Uterus (tissue), 4 donors: ENCODE measurements at places on chromosomes 3 and 15. TPM values are rescaled to one million over a fixed set of nuclear protein-coding genes. Genes with fewer than 3 reads are reported as not detected.

SNURF gene
- 21.8 TPM for total RNA-seq

PSTPIP1 gene
- not detected for total RNA-seq

BRK1 gene
- total RNA-seq: 145 TPM

- no peaks in the 10 kb centered on the region for H3K36me3 ChIP-seq
- peak overlapping the region; percentile 70 for H3K27ac ChIP-seq
- no peak overlapping the region for H3K4me3 ChIP-seq
- DNase-seq: peak; percentile 27
Observed at GRCh38 chr3:149299938-149300801, 33.3 kb downstream of the TM4SF18 start.

- no peaks in the 10 kb centered on the region for H3K4me1 ChIP-seq
- H3K27me3 ChIP-seq: no peaks in the 10 kb centered on the region
- H3K27ac ChIP-seq: no peak overlapping the region
- no peak overlapping the region for H3K4me3 ChIP-seq
- no peak for DNase-seq
- H3K36me3 ChIP-seq: no peaks in the 10 kb centered on the region
Observed at GRCh38 chr3:42701371-42702065, 1.1 kb downstream of the HHATL start.

DNA sequence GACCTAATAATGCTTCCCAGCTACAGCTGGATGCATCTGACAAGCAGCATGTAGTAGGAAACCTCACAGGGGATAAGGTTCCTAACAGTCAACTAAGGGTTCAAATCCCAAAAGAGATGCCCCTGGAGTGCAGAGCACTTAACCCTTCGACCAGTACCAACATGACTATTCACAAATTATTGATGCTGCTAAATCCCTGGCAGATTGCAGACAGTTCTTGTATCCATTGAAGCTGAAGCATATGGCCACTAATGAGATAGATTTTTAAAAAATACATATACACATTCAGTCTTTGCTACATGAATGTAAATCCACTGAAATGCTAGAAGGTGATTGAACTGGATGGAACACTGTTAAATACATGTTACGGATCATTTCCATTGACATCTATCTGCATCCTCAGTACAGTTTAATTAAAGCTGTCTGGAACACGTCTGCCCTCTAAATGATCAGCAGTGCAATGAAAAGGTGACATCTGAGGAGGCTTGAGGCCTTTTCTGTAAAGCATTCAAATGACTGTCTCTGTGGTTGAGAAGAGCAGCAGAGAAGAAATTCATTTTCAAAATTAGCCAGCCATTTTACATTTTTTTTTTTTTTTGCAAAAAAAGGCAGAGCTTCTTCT lies 19.5 kb upstream of the NANOGP8 start:
- no peaks in the 10 kb centered on the region for H3K27me3 ChIP-seq
- no peaks in the 10 kb centered on the region for H3K4me1 ChIP-seq
- DNase-seq: no peak
- no peak overlapping the region for H3K4me3 ChIP-seq
- no peaks in the 10 kb centered on the region for H3K36me3 ChIP-seq

GRCh38 chr3:29705906-29706844 lies 425.3 kb downstream of the RBMS3 start:
- H3K27me3 ChIP-seq: no peaks in the 10 kb centered on the region
- H3K36me3 ChIP-seq: no peaks in the 10 kb centered on the region
- H3K4me3 ChIP-seq: no peak overlapping the region
- no peak overlapping the region for H3K27ac ChIP-seq
- DNase-seq: no peak
- H3K4me1 ChIP-seq: no peaks in the 10 kb centered on the region

DNA sequence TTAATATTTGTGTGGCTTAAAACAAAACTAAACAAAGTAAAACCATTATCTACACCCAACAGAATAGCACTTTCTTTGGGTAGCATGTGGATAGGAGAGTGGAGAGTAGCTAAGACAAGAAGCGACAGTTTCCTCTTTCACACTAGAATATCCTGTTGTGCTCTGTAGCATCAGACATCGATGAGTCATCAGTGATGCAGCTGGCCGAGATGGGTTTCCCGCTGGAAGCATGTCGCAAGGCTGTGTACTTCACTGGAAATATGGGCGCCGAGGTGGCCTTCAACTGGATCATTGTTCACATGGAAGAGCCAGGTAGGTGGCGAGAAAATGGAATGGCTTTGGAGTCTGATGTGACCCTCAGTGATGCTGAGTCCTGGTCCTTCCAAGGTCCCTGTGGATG lies 108.1 kb downstream of the USP13 start:
- H3K36me3 ChIP-seq: no peaks in the 10 kb centered on the region
- no peaks in the 10 kb centered on the region for H3K4me1 ChIP-seq
- DNase-seq: no peak
- H3K27me3 ChIP-seq: no peaks in the 10 kb centered on the region

CASR gene
- total RNA-seq: not detected

DNA sequence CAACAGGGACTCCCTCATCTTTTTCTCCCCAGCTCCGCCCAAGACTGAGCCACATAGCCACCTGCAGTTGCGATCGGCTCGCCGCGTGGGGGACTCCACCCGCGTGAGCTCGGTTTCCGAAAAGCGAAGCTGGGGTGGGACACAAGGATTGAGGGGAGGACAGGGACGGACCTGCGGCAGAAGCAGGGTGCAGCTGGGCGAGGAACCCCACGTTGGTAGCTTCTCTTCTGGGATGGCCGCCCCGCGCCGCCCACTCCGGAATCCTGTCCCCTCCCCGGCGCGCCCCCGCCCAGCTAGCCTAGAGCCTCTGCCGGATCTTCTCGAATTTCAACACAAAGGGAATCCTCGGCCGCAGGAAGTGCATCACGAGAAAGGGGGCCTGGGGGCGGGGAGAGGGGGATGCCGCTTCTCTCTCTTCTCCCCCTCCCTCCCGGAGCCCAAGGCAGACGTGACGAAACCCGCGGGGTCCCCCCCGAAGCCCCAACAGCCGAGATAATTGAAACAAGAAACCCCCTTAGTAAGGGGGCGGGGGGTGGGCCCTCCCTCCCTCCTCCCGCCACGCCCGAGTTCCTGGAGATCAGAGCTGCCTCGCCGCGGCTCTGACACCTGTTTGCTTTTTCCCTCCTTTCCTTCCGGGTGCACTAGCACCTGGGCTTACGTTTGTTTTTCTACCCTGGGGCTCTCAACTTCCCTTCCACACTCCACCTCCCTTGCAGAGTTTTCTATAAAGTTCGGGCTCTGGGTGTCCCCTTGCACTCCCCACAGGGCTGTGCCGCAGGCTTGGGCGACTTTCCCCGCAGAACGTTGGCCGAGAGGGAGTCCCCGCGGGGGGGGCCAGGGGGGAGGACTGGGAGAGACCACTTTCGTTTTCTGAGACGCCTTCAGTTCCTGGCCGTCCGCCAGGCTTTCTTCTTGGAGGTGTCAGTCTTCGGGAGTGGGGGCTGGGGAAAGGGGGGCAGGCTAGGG lies 1.3 kb upstream of the KCNH8 start:
- H3K27ac ChIP-seq: peak overlapping the region; percentile 38
- no peaks in the 10 kb centered on the region for H3K27me3 ChIP-seq
- DNase-seq: peak; percentile 62
- peak overlapping the region; percentile 39 for H3K4me3 ChIP-seq

DNA sequence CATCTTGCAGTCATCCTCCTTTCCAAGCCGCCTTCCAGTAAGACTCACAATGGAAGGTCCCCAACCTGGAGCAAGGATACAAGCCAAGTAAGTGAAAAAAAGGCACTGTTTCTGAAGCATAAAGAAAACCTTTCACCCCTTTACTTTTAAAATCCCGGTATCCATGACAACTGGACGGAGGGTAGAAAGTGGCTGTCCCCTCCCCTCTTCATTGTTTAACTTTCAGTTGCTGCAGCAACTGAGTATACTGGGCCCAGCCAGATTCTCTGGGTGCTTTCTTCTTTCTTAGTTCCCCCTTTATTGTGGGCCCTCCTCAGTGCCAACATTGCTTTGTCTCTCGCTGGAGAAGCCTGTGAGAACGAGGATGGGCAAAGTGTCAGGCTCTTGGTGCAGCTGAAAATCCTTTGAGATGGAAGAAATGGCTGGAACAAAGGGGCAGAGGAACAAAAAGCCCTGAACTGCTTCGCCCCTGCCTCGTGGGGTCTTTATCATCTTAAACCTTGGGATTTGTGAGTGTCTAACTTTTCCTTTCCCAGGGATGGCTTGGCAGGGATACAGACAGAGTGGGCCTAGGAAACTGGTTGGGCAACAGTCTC lies 224.0 kb upstream of the RGMA start:
- no peaks in the 10 kb centered on the region for H3K27me3 ChIP-seq
- no peak for DNase-seq
- no peaks in the 10 kb centered on the region for H3K4me1 ChIP-seq
- no peak overlapping the region for H3K4me3 ChIP-seq
- no peaks in the 10 kb centered on the region for H3K36me3 ChIP-seq
- no peak overlapping the region for H3K27ac ChIP-seq

- no peak overlapping the region for H3K4me3 ChIP-seq
- DNase-seq: no peak
- H3K27me3 ChIP-seq: no peaks in the 10 kb centered on the region
- H3K4me1 ChIP-seq: no peaks in the 10 kb centered on the region
- no peaks in the 10 kb centered on the region for H3K36me3 ChIP-seq
Observed at GRCh38 chr3:106750092-106750491, 627.1 kb upstream of the CCDC54 start.

SH3GL3 gene
- total RNA-seq: not detected

GRCh38 chr3:149592758-149593240 lies 65.0 kb downstream of the WWTR1 start:
- H3K4me1 ChIP-seq: no peaks in the 10 kb centered on the region
- H3K27me3 ChIP-seq: no peaks in the 10 kb centered on the region
- no peaks in the 10 kb centered on the region for H3K36me3 ChIP-seq
- DNase-seq: no peak
- no peak overlapping the region for H3K4me3 ChIP-seq
- no peak overlapping the region for H3K27ac ChIP-seq
